ENCODE measurements at places on chromosomes 6 and 20. TPM values are rescaled to one million over a fixed set of nuclear protein-coding genes. Genes with fewer than 3 reads are reported as not detected.
A peak's percentile ranks its signal among the peaks of the same experiment; 100 is the strongest.

- no peak overlapping the region for H3K4me3 ChIP-seq
- H3K4me1 ChIP-seq: no peaks in the 10 kb centered on the region
- DNase-seq: no peak
- no peaks in the 10 kb centered on the region for H3K36me3 ChIP-seq
- no peaks in the 10 kb centered on the region for H3K27me3 ChIP-seq
- H3K27ac ChIP-seq: no peak overlapping the region
Observed at GRCh38 chr20:63409834-63410435, 48.8 kb upstream of the CHRNA4 start.

GRCh38 chr6:49980898-49981297, 11.5 kb upstream of the DEFB113 start:
- no peaks in the 10 kb centered on the region for H3K36me3 ChIP-seq
- H3K27me3 ChIP-seq: no peaks in the 10 kb centered on the region
- no peak overlapping the region for H3K4me3 ChIP-seq

GRCh38 chr20:32651537-32651936, 22.2 kb downstream of the C20orf203 start:
- peaks cover 32% of the 10 kb centered on the region for H3K4me1 ChIP-seq
- no peak overlapping the region for H3K27ac ChIP-seq
- H3K4me3 ChIP-seq: no peak overlapping the region
- DNase-seq: peak; percentile 16

DNA sequence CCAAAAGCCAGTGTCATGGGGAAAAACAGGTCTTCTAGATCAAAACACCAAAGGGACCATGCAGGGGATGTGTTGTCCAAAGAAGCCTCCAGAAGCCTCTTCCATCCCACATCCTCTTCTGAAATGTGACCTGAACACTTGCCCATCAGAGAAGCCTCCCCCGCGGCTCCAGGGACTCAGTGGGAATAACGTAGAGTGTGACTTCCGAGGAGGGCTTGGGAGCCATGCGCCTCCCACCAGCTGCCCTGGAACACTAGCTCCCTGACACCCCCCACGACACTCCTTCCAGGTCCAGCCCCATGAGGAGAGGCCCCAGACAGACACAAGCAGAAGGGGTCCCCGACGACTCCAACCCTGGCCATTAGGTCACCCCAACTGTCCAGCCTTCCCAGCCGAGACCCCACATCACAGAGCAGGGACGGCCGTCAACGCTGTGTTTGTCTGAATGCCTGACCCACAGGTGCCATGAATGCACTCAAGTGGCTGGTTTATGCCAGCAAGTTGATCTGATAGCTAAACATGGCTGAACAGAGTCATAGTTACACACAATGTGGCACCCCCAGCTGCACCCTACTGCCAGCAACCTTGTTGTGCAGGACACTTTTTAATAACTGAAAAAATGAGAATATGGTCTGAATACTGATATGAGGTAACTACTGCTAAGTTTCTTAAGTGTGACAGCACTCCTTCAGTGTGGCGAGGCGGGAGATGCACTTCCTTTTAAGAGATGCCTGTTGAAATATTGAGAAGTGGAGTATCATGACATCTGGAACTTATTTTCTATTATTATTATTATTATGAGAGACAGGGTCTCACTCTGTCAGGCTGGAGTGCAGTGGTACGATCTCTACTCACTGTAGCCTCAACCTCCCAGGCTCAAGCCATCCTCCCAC, 58.0 kb downstream of the GINS1 start:
- DNase-seq: no peak
- no peak overlapping the region for H3K4me3 ChIP-seq
- no peaks in the 10 kb centered on the region for H3K27me3 ChIP-seq
- no peaks in the 10 kb centered on the region for H3K36me3 ChIP-seq
- H3K27ac ChIP-seq: no peak overlapping the region
- H3K4me1 ChIP-seq: peaks cover 18% of the 10 kb centered on the region

Gene RAET1E
- polyA plus RNA-seq: not detected

DNA sequence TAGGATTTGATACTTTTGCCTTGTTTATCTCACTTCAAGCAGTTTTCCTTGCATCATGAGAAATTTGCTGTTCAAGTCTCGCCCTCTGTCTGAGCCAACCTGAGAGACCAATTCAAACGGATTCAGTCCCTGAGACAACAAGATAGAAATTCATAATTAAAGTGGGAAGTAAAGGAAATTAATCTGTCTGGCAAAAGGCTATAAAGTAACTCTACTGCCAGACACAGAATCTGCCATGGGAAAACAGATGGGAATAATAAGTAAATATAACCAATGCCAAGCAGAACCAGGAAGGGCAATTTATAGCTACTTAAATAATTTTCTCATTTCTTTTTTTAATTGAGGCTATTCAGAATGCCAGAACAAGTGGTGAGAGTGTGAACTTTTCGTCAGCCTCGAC, 239.6 kb downstream of the TFAP2C start:
- H3K4me1 ChIP-seq: no peaks in the 10 kb centered on the region
- no peak overlapping the region for H3K27ac ChIP-seq
- H3K4me3 ChIP-seq: no peak overlapping the region
- DNase-seq: no peak

DNA sequence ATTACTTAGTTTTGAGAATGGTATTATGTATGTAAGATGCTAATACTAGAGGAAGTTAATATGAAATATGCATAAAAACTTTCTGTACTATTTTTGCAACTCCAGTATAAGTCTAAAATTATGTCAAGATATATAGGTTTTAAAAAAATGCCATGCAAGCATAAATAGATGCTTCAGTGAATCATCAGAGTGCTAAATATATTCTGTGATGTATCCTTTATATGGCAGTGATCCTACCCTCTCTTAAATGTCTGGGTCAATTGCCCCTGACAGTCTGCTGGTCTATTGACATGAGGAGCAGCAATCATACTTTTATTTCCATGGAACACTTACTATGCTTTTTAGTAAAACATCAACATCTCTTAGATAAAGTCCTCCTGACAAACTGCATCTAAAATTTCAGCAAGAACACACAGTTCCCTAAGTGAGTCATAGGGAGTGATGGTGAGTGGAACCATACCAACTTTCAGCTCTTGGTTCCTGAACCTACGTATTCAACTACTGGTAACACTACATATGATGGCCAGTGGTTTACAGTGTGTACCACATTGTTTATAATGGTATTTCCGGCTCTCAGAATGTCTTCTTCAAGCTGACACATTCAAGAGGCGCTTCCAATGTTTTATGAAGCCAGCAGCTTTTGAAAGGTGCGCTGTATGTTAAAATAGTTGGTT, 928.7 kb upstream of the GJE1 start:
- no peak overlapping the region for H3K4me3 ChIP-seq
- H3K27ac ChIP-seq: no peak overlapping the region
- DNase-seq: no peak
- H3K4me1 ChIP-seq: no peaks in the 10 kb centered on the region
- no peaks in the 10 kb centered on the region for H3K27me3 ChIP-seq

- no peak for DNase-seq
- H3K4me3 ChIP-seq: no peak overlapping the region
- H3K27me3 ChIP-seq: no peaks in the 10 kb centered on the region
- H3K36me3 ChIP-seq: no peaks in the 10 kb centered on the region
Observed at GRCh38 chr6:38509713-38510112, 130.0 kb downstream of the BTBD9 start.

DNA sequence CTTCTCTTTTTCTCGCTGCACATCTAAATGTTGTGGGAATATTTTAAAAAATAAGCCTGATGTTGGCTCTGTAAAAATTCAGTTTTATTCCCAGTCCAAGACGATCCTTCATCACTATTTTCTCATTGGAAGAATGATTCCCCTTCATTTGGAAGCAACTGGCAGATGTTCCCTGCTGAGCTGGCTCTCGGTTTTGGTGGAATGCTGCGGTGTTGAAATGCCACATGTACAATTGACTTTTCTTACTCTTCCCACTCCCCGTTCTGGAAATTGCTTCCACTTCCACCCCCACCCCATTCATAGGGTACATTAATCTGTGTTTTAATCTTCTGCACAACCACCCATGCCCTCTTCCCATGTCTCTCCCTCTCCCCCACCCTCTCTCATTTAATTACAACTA, 496.3 kb upstream of the MAP3K7 start:
- H3K4me3 ChIP-seq: no peak overlapping the region
- H3K36me3 ChIP-seq: no peaks in the 10 kb centered on the region
- H3K27me3 ChIP-seq: no peaks in the 10 kb centered on the region
- H3K27ac ChIP-seq: no peak overlapping the region

DNA sequence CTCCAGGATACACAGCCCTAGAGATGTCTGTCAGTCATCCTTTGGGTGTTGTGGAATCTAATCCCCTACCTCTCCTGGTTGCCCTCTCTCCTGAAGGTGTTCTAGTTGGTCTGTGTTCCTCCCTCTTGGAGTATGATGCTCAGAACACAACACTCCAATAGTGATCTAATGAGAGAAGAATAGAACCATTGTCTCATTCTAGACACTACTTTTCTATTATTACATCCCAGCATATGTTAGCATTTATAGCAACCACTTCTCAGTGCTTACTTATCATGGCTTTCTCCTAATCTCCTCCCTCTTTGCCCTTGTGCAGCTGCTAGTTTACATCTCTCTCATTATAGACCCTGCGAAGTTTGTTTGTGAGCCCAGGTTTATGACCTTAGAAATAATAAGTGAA, 109.0 kb downstream of the UNC5CL start:
- no peaks in the 10 kb centered on the region for H3K36me3 ChIP-seq
- no peak for DNase-seq
- H3K4me3 ChIP-seq: no peak overlapping the region
- no peaks in the 10 kb centered on the region for H3K4me1 ChIP-seq
- H3K27me3 ChIP-seq: no peaks in the 10 kb centered on the region
- H3K27ac ChIP-seq: no peak overlapping the region

Gene KAT14
- 5.7 TPM for polyA plus RNA-seq

GRCh38 chr6:147506704-147507114, 1.8 kb upstream of the SAMD5 start:
- peaks cover 45% of the 10 kb centered on the region for H3K27me3 ChIP-seq
- no peak overlapping the region for H3K4me3 ChIP-seq
- no peaks in the 10 kb centered on the region for H3K36me3 ChIP-seq
- no peak for DNase-seq

DNA sequence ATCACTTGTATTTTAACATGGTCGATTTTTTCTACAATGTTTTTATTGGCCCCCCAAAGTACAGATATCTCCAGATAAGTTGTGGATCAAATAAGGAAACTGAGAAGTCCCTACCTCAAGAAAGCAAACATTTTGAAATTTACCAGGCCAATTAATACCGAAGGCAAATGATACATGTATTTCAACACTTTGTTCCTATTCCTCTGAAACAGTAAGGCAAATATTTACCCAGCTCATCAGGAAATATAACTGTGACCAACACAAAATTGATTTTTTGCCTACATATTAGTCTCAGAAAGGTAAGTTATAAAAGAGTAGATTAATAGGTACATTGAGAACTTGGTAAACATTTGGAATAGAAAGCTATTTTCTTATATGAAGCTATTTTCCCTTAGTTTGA, 51.3 kb upstream of the ADGRF5 start:
- DNase-seq: no peak
- H3K36me3 ChIP-seq: no peaks in the 10 kb centered on the region
- peaks cover 9% of the 10 kb centered on the region for H3K4me1 ChIP-seq
- no peak overlapping the region for H3K27ac ChIP-seq
- no peak overlapping the region for H3K4me3 ChIP-seq
- no peaks in the 10 kb centered on the region for H3K27me3 ChIP-seq

DNA sequence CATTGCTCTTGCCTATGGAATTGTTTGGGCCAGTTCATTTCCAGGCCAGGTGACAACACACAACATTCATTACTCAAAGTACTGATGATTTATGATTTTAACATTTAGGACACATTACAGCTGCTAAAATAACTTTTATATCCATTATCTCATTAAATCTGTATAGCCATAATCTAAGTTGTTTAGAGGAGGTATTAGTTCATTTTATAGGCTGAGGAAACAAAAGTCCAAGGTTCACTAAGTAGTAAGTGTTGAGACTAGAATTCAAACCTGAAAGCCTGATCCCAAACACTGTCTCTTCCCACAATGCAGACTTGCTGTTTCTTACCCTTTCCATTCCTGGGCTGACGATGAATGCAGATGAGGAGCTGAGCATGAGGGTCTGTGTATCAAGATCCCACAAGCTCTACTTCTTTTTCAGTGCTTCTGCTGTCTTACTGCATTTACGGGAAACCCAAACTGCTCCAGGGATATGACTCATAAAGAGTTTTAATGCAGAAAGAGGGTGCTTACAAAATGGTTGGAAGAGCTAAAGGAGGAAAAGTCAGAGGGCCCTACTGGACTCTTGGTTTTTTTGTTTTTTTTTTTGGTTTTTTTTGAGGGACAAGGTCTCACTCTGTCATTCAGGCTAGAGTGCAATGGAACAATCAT, 17.9 kb downstream of the TENT5A start:
- no peak overlapping the region for H3K4me3 ChIP-seq
- no peak overlapping the region for H3K27ac ChIP-seq
- no peaks in the 10 kb centered on the region for H3K36me3 ChIP-seq
- DNase-seq: no peak
- no peaks in the 10 kb centered on the region for H3K27me3 ChIP-seq

DNA sequence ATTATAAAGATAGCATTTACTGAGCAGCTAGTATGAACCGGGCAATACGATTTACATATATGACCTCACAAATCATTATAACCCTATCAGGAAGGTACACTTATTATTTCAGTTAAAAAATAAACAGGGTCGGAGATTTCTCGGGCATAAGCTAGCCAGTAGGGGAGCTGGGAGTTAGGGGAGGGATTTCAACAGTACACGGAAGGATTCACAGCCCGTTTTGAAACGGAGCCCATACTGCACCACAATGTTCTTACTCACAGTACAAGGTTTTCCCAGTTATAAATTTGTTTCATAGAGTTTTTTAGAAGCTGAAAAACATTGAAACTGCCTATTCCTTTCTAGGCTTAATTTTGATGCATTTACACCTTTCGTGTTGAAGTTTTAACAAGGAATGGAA, 607.1 kb downstream of the HDGFL1 start:
- H3K27me3 ChIP-seq: no peaks in the 10 kb centered on the region
- H3K4me1 ChIP-seq: no peaks in the 10 kb centered on the region
- H3K27ac ChIP-seq: no peak overlapping the region
- no peak overlapping the region for H3K4me3 ChIP-seq

Gene SAPCD1
- not detected for polyA plus RNA-seq

Gene OTOR
- polyA plus RNA-seq: not detected

GRCh38 chr6:51960419-51960818, 127.0 kb downstream of the PKHD1 start:
- H3K36me3 ChIP-seq: no peaks in the 10 kb centered on the region
- H3K4me3 ChIP-seq: no peak overlapping the region
- DNase-seq: no peak
- H3K27me3 ChIP-seq: no peaks in the 10 kb centered on the region
- no peaks in the 10 kb centered on the region for H3K4me1 ChIP-seq

GRCh38 chr20:48897305-48898010, 24.1 kb upstream of the ARFGEF2 start:
- peaks cover 25% of the 10 kb centered on the region for H3K4me1 ChIP-seq
- no peaks in the 10 kb centered on the region for H3K36me3 ChIP-seq
- no peaks in the 10 kb centered on the region for H3K27me3 ChIP-seq
- no peak for DNase-seq

Gene CST11
- polyA plus RNA-seq: not detected

GRCh38 chr6:170516783-170517616, 36.1 kb downstream of the PSMB1 start:
- DNase-seq: peak; percentile 44
- peaks cover 3% of the 10 kb centered on the region for H3K4me1 ChIP-seq
- H3K36me3 ChIP-seq: no peaks in the 10 kb centered on the region
- no peak overlapping the region for H3K4me3 ChIP-seq
- H3K27me3 ChIP-seq: no peaks in the 10 kb centered on the region

- no peaks in the 10 kb centered on the region for H3K4me1 ChIP-seq
- H3K27ac ChIP-seq: no peak overlapping the region
- no peaks in the 10 kb centered on the region for H3K27me3 ChIP-seq
- DNase-seq: no peak
- no peak overlapping the region for H3K4me3 ChIP-seq
Observed at GRCh38 chr6:133115946-133116345, 125.2 kb upstream of the EYA4 start.

GRCh38 chr6:128479048-128479666, 41.2 kb downstream of the PTPRK start:
- no peaks in the 10 kb centered on the region for H3K27me3 ChIP-seq
- no peak for DNase-seq
- no peaks in the 10 kb centered on the region for H3K4me1 ChIP-seq
